GM13977 (cell line): ENCODE measurements at places on chromosomes 12 and 14.

GRCh38 chr14:88929656-88930436, 105.4 kb downstream of the TTC8 start:
- DNase-seq: no peak

GRCh38 chr14:32374155-32374554, 45.1 kb downstream of the AKAP6 start:
- DNase-seq: no peak

GRCh38 chr12:9244894-9245293, 36.7 kb upstream of the PZP start:
- DNase-seq: peak; percentile 60

GRCh38 chr14:36518586-36519430, 1.2 kb downstream of the NKX2-1 start:
- DNase-seq: peak; percentile 46
